ENCODE measurements at places on chromosomes 2 and 18. TPM values are rescaled to one million over a fixed set of nuclear protein-coding genes. Genes with fewer than 3 reads are reported as not detected.

- H3K36me3 ChIP-seq, result no peaks in the 10 kb centered on the region
- no peak for DNase-seq
- no peak overlapping the region for H3K27ac ChIP-seq
Observed at GRCh38 chr2:68901561-68901960, 30.4 kb upstream of the BMP10 start.

GRCh38 chr18:52812834-52813233, 472.8 kb downstream of the DCC start:
- DNase-seq, result no peak
- no peak overlapping the region for H3K27ac ChIP-seq
- no peaks in the 10 kb centered on the region for H3K36me3 ChIP-seq

GRCh38 chr2:95350368-95350767, 52.1 kb upstream of the FAHD2A start:
- H3K4me1 ChIP-seq, result peaks cover 5% of the 10 kb centered on the region
- H3K36me3 ChIP-seq, result no peaks in the 10 kb centered on the region
- no peaks in the 10 kb centered on the region for H3K27me3 ChIP-seq
- H3K27ac ChIP-seq, result no peak overlapping the region
- H3K4me3 ChIP-seq, result no peak overlapping the region
- peak; percentile 37 for DNase-seq

DNA sequence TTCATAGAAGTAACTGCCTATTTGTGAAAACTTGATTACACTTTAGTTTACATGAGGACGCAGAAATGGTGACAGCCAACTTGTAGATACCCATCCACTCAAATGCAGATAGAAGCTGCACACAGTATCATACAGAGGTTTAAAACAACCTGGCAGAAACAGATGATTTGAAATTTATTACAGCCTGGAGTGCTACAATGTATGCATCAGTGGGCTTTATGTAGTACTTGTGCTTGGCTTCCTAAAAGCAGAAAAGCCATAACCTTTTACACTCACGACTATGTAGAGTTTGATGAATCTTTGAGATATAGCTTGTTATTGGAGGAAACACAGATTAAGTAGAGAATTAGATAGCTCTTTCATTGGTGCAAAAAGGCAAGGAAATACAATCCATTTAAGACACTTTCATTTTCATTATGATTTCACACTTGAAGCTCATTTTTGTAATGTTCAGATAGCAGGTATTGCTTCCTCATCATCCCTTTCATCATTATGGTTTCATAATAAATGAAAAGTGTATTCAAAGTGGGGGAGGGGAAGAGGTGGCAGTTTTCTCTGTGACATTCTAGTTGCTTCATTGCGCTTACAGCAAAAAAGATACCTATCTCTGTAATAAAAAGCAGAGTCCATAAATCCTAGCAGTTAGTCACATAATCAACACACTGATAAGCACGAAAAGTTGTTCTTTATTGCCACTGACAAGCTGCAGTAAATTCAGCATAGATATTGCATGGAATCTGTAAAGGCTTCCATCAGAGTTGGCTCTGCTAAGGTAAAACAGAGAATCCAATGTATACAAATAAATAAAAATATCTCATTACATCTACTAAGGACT, 789.8 kb upstream of the FSHR start:
- H3K4me3 ChIP-seq, result no peak overlapping the region
- DNase-seq, result no peak
- no peaks in the 10 kb centered on the region for H3K36me3 ChIP-seq
- no peak overlapping the region for H3K27ac ChIP-seq
- no peaks in the 10 kb centered on the region for H3K4me1 ChIP-seq

DNA sequence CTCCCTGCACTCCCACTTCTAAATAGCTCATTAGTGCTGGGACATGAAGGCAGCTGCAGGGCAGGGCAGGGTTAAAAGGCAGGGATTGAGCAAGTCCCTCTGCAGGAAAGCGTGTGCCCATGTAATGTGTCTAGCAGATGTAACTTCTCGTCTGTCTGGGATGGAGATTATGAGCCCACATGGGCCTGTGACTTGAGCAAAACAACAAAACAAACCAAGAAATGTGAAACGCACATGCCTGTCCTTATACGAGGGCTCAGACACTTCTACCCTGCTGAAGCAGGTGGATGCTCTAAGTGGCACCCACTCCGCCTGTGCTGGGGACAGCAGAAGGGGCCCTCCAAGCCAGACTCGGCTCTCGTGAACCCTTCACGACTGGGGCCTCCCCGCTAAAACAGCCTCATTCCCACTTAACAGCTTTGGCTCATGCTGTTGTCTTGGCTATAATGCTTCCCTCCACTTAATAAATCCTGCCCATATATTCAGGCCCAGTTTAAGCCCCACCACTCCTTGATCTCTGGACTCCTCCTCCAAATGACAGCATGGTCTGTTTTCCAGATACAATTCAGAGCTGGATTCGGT, 40.9 kb downstream of the TMEM247 start:
- no peaks in the 10 kb centered on the region for H3K27me3 ChIP-seq
- no peak for DNase-seq
- no peaks in the 10 kb centered on the region for H3K36me3 ChIP-seq

DNA sequence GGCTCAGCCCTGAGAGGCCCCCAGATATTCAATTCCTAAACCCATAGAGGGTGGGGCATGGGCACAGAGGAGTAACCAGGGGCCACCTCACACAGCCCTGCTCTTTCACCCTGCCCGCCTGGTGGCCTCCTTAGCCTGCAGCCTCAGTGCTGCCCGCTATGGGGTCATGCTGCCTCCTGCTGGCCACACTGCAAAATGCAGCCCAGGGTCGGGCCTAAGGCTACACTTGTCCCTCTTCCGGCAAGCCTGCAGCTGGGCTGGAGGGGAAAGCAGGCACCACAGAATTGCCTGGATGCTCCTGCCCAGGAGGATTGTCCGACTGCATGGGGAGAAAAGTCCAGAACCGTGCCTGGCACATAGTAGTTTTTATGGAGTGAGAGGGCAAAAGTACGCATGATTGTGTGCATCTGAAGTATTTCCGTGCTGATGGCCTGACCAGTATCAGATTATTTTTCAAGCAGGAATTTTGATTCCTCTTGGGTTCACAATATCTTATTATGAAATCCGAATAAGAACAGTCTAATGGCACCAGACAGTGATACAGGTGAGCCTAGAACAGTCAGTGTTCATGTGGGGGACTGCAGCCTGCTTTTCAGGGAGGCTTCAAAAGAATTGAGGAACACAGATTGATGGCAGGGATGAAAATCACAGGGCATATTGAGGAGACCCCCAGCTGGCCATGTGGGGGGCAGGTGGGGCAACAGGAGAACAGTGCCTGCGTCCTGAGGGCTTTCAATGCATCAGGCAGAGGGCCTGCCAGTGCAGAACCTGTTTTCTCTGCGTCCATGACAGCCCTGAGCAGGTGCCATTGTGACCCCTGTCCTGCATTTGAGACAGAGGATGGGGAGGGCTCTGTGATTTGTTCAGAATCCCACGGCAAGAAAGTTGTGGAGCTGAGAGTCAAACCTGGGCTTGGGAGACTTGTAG, 51.2 kb upstream of the ALPP start:
- DNase-seq, result peak; percentile 84
- H3K4me3 ChIP-seq, result no peak overlapping the region
- no peaks in the 10 kb centered on the region for H3K4me1 ChIP-seq
- no peaks in the 10 kb centered on the region for H3K27me3 ChIP-seq
- H3K27ac ChIP-seq, result no peak overlapping the region

DNA sequence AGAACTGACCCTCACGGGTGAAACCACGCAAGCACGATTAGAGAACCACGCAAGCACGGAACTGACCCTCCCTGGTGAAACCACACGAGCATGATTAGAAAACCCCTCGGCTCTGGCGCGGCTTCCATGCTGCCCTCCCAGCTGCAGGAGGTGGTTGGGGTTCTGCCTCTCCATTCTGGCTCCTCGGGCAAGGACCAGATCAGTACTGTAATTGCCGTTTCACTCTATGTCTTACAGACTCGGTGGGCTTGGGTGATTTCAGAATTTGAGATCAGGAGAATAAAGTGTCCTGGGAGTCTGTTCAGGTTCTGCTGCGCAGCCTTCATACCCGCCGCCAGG, 58.3 kb upstream of the KCNG2 start:
- H3K4me3 ChIP-seq, result no peak overlapping the region
- no peak for DNase-seq
- no peak overlapping the region for H3K27ac ChIP-seq
- H3K4me1 ChIP-seq, result no peaks in the 10 kb centered on the region
- no peaks in the 10 kb centered on the region for H3K27me3 ChIP-seq
- peaks cover 47% of the 10 kb centered on the region for H3K36me3 ChIP-seq

- peak overlapping the region; percentile 45 for H3K27ac ChIP-seq
- no peak for DNase-seq
- no peaks in the 10 kb centered on the region for H3K36me3 ChIP-seq
- H3K27me3 ChIP-seq, result no peaks in the 10 kb centered on the region
- peaks cover 24% of the 10 kb centered on the region for H3K4me1 ChIP-seq
Observed at GRCh38 chr2:85441864-85442263, 23.4 kb downstream of the SH2D6 start.

Gene ADAM17
- 57.7 TPM for total RNA-seq

Gene REG3G
- not detected for total RNA-seq

All from upper lobe of right lung (tissue), 1 donor.